PC-3 (cell line): ENCODE measurements at places on chromosomes 3 and 15.

DNA sequence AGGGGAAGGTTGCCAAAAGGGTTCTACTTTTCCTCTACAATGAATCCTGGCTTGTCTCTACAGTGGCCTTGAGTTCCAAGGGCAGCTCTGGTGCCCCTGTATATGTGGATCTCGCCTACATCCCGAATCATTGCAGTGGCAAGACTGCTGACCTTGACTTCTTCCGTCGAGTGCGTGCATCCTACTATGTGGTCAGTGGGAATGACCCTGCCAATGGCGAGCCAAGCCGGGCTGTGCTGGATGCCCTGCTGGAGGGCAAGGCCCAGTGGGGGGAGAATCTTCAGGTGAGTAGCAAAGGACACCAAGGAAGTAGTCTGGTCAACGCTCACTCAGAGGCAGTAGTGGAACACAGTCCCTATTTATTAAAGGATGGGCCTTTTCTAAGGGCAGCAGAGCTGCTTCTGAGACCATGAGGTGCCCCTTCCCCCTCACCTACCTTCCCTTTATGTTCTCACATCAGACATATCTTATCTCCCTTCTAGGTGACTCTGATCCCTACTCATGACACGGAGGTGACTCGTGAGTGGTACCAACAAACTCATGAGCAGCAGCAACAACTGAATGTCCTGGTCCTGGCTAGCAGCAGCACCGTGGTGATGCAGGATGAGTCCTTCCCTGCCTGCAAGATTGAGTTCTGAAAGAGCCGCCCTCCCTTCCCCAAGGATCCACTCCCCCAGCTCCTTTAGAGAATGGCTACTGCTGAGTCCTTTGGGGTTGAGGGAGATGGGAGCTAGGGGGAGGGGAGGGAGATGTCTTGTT, 12.4 kb downstream of the MAP1A start:
- peak; percentile 19 for DNase-seq

DNA sequence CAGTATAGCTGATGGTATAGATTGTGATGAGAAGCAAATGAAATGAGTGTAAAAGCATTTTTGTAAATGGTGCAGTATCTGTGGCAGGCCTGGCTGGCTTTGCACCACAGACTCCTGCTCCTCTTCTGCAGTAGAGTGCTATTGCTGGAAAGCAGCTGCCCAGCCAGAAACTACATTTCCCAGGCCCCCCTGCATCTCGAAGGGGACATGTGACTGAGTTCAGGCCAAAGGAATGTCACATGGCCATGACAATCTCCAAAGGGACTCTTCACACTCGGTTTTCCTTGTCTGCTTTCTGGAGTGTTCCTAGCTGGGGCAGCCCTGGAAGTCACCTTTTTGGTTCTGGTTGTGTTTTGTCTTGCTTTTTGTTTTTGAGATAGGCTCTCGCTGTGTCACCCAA, 277.1 kb downstream of the SUCLG2 start:
- DNase-seq: no peak

DNA sequence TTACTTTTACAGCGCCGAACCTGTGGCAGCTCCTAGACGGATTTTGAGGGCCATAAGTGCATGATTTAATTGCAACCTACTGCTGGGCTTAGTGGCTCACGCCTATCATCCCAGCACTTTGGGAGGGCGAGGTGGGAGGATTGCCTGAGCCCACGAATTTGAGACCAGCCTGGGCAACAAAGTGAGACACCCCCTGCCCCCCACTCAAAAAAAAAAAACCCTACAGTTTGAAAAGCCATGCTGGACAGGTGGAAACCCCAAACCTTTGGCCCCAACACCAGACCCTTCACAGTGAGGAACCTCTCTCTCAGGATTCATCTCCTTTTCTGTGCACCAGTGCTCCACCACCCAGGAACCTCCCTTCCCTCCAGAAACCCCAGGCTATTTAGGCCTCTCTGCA, 1.1 kb upstream of the CDC25A start:
- no peak for DNase-seq

GRCh38 chr15:77866596-77867125, 210.8 kb downstream of the TBC1D2B start:
- DNase-seq: no peak

- DNase-seq: no peak
Measured at GRCh38 chr3:127740136-127740915, 67.6 kb downstream of the ABTB1 start.

DNA sequence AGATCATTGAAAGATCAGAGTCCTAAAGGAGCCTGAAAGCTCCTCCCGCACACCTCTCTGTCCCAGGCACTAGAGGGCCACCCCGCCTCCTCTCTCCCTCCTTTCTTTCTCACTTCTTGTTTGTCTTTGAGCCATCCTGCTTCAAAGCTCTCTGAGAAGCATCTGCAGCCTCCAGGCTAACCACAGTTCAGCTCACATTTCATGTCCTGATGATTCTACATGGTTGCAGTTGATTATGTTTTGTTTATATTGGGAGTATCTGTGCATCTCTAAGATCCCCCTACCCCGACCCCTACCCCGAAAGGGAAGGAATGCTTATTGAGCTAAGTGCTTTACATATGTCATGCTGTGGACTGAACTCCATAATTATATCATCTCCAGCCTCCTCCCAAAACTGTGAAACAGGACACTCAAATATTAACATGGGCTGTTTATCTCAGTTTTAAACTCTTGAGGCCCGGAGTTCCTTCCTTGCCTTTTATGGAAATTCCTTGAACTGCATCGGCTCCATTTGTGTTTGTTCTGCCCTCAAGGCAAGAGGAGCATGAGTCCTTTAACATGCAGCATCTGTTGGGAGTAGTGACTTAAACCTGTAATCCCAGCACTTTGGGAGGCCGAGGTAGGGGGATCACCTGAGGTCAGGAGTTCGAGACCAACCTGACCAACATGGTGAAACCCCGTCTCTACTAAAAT, 30.9 kb downstream of the MGLL start:
- peak; percentile 69 for DNase-seq

GRCh38 chr15:79644091-79644490, 212.0 kb downstream of the MINAR1 start:
- DNase-seq: peak; percentile 57

DNA sequence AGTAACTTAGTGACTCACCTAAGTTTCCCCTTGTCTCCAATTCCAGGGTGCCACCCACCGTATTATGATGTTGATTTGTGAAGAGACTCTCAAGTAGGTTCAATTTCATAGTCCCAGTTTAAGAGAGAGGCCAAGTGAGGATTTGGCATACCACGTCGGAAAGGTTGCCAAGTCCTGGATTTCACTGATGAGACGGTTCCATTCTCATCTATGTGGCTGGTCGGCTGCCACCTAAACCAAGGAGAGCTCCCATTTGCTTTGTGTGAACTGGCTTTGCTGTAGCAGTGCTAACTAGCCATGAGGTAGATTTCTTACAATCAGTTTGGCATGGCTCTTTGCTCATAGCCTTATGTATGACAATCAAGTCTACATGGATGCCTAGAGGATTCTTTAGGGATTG, 653.6 kb downstream of the NLGN1 start:
- no peak for DNase-seq

GRCh38 chr3:133509488-133509887, 64.0 kb upstream of the CDV3 start:
- no peak for DNase-seq

DNA sequence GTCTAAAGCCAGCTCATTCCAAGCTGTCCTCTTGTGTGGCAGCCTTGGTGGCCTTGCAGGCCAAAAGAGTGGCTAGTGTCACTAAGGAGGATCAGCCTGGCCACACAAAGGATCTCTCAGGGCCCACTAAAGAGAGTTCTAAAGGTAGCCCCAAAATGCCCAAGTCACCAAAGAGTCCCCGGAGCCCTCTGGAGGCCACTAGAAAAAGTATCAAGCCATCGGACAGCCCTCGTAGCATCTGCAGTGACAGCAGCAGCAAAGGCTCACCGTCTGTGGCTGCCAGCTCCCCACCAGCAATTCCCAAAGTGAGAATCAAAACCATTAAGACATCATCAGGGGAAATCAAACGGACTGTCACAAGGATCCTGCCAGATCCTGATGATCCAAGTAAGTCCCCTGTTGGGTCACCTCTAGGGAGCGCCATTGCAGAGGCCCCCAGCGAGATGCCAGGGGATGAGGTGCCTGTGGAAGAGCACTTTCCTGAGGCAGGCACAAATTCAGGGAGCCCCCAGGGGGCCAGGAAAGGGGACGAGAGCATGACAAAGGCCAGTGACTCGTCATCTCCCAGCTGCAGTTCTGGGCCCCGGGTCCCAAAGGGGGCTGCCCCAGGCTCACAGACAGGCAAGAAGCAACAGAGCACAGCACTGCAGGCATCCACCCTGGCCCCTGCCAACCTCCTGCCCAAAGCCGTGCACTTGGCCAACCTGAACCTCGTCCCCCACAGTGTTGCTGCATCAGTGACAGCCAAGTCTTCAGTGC, 33.5 kb upstream of the ALPK3 start:
- no peak for DNase-seq

GRCh38 chr3:189739378-189739777, 108.2 kb downstream of the TP63 start:
- DNase-seq: no peak

- no peak for DNase-seq
Measured at GRCh38 chr3:143011705-143012104, 10.3 kb downstream of the U2SURP start.

DNA sequence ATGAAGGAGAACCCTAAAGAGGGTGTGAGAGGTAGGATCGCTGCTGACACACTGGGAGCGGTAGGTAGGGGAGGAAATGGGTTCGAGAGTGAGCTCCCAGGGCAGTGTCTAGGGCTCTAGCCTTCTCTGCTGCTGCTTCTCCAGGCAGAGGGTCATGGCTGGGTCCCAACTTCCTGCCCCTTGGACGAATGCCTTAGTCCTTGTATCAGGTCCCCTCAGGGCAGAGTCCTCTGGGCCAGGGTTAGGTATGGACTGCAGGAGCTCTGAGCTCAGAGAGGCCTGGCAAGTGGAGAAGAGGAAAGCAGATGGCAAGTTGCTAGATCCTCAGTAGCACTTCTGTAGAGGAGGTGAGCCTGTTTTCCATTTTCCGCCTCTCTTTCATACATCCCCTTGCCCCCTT, 2.9 kb downstream of the CORO2B start:
- DNase-seq: no peak

DNA sequence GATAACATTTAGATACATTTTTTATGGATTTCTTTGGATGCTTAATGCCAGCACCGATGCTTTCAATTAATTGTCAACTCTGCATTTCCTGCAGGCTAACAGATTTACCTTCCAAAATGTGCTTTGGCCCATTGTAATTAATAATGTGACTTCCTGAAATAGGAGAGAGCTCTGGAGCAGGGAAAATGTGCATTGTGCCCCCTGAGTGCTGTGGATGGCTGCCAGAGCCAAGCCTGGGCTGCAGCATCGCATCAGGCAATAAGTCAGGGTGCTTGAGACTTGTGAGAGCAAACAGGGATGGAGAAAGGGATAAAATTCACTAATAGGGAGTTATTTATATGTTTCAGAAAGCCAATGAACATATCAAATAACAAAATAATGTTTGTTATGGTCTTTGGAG, 133.8 kb downstream of the MOBP start:
- DNase-seq: no peak

DNA sequence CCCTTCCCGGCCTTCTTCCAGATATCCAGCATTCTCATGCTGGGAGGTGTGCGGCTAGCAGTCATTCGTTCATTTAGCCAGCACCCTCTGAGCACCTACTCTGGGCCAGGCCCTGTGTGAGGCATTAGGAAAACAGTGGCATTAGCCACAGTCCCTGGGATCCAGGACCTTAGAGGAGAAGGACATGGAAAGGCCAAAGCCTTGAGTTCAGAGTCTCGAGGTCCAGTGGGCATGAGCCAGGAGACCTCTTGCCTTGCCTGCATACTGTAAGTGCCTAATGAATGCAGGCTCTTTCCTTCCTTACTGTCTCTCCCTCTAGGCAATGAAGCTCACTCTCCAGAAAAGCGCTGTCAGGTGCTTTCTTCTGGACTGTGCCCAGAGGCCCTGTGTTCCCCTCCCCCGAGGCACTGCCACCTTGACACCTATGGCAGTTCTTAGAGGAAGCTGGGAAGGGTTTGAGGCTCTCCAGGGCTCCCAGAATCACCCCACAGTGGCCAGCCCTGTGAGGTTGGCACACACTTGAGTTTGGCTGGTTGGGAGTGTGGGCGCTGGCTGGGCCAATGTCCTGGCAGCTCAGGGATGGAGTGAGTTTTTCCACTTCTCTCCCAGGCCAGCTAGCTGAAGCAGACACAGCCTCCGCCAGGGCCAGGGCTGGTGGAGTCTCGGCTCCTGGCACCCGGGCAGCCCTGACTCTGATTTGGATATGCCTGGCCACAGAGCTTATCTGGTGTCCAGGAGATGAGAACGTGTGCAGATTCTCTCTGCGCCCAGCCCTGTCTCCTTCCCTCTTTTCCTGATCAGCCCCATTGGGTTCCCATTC, 5.4 kb downstream of the CORO2B start:
- DNase-seq: no peak

DNA sequence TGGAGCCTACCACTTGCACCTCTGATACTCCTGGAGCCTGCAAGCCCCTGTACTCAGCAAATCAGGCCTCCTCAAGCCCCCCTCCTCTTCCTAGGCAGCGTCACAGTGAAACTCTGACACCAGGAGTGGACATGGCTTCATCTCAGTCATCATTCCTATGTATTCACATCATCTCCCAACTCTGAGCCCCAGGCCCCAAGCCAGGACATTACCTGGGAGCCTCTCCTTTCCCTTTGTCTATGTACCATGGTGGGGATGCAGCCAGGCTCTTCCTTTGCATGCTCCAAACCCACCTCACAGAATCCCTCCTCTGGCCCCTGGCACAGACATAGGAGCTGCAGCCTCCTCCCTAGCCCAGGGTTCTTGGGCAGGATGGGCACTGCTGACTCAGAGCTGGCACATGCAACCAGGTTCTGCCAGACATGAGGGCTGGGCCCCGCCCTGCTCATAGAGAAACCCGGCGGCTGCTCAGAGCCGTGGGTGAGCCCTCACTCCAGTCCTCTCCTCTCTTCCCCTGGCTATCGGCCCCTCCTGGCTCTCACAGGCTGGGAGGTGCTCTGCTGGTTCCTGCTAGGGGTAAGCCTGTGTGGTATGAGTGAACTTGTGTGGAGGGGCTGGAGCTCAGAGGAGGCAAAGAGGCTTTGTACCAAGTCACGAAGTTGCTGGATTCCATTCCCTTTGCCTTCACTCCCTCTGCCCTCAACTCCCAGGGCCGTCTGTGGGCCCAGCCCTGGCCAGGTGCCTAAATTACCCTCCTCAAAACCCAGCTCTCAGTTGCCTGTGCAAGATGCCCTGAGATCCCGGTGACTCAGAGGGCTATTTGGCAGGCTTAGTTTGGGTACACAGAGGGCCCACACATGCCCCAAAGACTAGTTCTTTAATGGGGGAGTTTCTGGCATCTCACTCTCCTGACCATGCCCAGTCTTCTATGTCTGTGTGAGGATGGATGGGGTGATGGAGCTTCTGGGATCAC, 1.9 kb upstream of the PLCD1 start:
- DNase-seq: peak; percentile 93
